PC-9 (cell line): ENCODE measurements at places on chromosomes 7 and 10.
A peak's percentile ranks its signal among the peaks of the same experiment; 100 is the strongest.

- no peak for DNase-seq
Measured at GRCh38 chr10:78859266-78859665, 209.5 kb upstream of the ZMIZ1 start.

DNA sequence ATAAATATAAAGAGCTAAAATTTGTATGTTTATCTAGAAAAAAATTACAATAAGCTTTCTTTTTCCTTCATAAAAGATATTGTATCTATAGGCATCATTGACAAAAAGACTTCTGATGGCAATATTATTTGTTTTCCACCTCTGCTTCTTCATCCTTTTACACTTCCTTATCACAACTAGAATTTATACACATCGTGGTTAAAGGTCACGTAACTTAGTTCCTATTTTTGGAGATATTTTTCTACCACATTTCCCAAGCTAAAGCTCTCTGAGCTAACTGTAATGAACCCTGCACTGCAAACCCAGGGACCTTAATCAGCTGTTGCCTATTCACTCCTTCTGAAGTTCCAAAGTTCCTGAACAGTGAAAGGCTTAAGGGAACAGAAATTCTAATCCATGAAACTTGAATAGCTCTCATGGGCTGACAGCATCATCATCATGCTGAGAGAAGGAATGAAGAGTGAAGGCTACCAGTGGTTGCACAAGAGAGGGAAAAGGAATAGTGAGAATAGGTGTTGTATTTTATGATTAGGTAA lies 106.1 kb upstream of the SLC13A1 start:
- no peak for DNase-seq

GRCh38 chr10:132099389-132100090 lies 33.8 kb downstream of the JAKMIP3 start:
- no peak for DNase-seq

DNA sequence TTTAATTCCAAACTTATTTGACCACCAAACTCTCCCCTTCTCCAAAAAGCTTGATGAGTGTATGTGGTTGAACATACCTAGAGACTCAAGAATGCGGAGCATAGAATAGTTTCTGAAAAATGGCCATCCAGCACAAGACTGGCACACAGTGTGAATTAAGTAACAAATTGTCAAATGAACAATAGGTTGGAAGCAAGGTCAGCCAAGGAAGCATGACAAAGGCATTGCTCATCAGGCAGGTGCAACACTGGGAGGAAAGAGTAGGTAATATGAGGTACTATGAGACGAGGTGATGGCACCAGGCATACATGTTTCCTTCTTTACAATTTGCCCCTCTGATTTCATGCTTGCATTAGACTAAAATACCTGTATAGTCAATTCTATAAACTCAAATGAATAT lies 73.7 kb downstream of the DKK1 start:
- peak; percentile 77 for DNase-seq

DNA sequence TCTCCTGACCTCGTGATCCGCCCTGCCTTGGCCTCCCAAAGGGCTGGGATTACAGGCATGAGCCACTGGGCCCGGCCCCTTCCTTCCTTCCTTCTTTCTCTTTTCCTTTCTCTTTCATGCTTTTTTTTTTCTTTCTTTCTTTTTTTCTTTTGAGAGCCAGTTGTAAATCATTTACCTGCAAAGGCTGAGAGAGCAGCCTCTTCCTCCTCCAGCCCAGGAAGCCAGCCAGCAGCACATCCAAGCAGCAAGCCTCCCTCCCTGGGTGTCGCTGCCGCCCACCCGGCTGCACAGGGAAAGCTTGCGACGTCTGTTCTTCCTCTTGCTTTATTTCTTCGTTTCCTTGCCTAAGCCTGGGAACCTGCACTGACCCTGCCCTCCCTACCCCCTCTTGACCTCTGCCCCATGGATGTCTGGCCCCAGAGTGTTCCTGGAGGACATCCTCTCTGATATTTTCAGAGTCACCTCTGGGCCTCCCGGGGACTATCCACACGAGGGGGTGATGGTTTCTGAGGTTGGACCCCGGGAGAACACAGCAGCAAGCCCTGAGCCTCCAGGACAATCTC lies 62.8 kb upstream of the MYL10 start:
- DNase-seq: no peak

GRCh38 chr7:41747961-41748360 lies 45.1 kb upstream of the INHBA start:
- DNase-seq: no peak

- DNase-seq: no peak
Measured at GRCh38 chr7:70695795-70696083, 436.2 kb upstream of the GALNT17 start.

DNA sequence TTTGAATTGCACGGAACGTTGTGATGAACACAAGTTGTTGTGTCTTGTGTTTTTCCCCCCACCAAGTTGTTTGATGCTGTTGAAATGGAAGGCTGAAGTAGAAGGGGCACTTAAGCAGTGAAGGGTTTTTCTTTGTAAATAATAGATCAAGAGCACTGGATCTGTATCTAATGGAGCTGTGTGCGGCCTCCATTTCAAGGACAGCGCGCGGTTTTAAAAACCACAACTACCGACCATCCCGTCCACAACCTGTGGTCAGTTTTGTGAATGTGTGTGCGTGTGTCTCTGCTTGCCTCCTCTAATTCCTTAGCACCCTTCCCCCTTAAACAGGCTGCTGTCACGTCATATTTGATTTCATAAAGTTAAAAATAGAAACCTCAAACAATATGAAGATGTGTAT lies 165.5 kb downstream of the TCF7L2 start:
- DNase-seq: no peak

DNA sequence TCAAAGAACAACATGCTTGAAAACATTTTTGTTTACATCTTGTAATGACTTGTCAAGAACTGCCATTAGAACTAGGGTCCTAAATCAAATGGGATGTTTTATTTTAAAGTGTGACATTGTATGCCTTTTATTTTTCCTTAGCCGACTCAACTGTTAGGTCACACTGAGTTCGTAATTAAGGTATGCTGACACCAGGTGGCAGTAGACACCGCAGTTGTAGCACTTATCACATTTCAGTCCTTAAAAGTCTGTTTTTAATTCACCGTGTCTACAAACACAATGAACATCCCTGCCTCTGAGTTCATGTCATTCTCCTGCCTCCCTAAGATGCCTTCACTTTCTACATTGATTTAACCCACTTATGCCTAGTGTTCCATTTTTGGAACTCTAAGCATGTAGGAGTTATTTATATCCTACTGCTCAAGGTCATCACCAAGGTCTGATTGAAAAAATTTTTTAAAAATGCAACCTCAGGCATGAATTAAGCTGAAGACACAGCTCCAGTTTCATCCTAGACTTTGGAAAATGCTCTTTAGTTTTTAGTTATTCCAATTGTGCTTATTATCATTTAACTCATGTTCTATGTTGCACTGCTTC lies 186.1 kb downstream of the BMPER start:
- DNase-seq: no peak

DNA sequence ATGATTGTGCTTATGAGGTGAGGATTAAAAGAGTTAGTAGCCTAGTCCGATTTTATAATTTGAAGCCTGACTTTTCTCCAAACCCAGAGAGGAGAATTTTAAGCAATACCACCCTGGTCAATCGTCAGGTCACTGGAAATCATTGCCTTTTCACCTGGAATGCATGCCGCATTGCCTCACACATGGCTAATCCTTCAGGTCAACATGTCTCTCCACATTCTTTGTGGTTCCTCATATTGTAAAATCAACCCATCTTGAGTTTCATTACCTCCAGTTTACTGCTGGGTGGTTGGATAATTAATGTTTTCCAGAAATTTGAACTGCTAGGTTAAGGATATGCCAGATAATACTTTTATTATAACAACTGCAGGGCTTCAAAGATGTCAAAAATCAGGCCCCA lies 55.6 kb upstream of the SEMA3E start:
- peak; percentile 92 for DNase-seq
